ENCODE measurements at places on chromosomes 4 and X.

GRCh38 chr4:81152839-81153713, 61.9 kb downstream of the PRKG2 start:
- no peak for DNase-seq

GRCh38 chr4:173448608-173449379, 49.9 kb upstream of the SCRG1 start:
- DNase-seq: no peak

- no peak for DNase-seq
These were observed 253.9 kb downstream of the GLUD2 start for GRCh38 chrX:121301356-121301755.

DNA sequence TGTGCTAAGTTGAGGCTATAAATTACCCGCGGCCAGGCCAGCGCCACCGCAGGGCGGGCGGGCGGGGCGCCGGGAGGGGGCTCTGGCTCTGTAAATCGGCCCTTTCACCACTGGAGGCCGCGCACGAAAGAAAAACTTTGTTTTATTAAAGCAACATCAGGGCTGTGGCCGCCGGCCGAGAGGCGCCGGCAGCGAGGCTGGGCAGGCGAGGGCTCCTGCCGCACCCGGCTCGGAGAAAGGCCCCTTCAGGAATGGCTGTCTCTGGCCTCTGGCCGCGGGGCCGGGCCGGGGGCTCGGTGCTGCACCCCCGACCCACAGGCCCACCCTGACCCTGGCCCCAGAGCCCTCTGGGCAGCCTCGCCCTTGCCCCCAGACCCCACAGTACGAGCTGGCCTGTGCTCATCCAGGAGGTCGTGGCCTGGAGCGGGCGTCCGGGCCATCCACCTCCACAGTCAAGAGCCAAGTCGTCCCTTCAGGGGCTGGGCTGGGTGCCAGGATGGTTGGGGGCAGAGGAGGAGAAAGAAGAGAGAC, 29.5 kb upstream of the FGFR3 start:
- DNase-seq: no peak

GRCh38 chr4:66490729-66491128, 820.4 kb upstream of the EPHA5 start:
- no peak for DNase-seq

GRCh38 chr4:106160560-106160959, 155.4 kb downstream of the TBCK start:
- DNase-seq: no peak

- DNase-seq: no peak
These were observed 67.7 kb downstream of the RWDD4 start for GRCh38 chr4:183591301-183591700.

GRCh38 chrX:49264460-49264859, at the start of gene FOXP3:
Gene FOXP3, minus strand, starts transcription at chrX:49264710. Its CDS starts 6,205 bp downstream, at chrX:49258505.
- no peak for DNase-seq

DNA sequence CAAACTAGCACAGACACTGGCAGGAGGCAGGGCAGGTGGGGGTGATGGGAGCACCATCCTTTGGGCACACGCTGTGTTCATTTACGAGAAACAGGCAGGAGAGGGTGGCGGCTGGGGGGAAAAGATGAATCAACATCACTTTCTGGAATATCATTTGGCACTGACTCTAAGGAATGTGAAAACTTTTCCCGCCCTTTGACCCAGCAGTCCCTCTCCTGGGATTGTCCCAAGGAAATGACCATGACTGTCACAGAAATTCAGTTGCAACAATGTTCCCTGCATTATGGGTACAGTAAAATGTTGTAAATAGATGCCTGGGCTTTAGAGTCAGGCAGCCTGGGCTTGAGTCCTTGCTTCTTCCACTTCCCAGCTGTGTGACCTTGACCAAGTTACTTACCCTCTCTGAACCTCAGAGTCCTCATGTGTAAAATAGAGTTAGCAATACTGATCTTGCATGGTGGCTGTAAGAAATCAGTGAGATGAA, 58.6 kb downstream of the ABLIM2 start:
- no peak for DNase-seq

DNA sequence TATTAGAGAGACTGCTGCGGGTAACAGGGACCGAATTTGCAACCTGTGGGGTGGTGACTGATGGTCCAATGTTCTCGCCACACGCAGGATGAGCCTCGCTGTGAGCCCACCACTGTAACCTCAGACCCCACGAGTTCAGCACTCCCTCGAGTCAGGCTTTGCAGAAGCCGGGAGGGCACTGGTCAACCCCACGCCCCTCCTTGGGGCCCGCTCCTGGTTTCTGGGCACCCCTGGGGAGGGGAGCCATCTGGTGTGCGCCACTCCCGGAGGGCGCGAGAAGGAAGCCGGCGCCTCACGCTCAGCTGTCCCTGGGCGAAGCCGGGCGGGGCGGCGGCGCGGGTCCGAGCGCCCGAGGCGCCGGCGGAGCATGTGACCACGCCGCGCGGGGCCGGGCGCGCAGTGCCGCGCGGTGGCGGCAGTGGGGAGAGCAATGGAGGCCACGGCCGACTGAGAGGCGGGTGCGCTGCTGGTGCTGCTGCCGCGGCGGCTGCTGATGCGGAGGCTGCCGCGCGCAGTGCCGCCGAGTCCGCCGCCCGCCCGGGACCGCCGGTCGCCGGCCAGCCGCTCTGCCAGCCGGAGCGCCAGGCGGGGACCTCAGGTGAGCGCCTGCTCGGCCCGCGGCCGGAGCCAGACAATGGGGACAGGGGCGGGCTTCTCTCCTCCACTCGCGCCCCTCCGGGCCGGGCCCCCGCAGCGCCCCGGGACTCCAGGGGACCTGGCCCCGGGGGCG, 100.1 kb downstream of the CEP135 start:
- DNase-seq: peak; percentile 62

DNA sequence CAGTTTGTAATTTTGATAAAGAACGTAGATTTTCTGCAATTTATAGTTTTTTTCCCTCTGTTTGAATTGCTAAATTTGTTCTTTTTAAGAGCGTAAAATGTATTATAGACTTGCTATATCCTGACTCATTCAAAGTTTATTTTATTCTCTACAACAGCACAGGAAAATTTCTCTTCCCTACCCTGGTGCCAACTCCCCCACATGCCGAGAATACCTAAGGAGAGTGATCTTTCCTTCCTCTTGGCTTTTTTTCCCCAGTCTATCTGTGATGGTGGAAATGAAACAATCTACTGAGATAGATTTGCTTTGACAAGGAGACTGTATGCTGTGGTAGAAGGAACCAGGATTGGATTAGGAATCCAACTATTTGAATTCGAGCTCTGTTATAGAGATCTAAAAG, 271.6 kb downstream of the TLL1 start:
- no peak for DNase-seq

GRCh38 chrX:104195013-104195412, 28.8 kb downstream of the FAM199X start:
- no peak for DNase-seq

- DNase-seq: no peak
These were observed 21.3 kb downstream of the FANCB start for GRCh38 chrX:14851526-14851925.

- no peak for DNase-seq
These were observed 411 bp upstream of the GPRASP1 start for GRCh38 chrX:102650903-102651241.

- no peak for DNase-seq
These were observed 482.1 kb upstream of the CPEB2 start for GRCh38 chr4:14520171-14520570.

DNA sequence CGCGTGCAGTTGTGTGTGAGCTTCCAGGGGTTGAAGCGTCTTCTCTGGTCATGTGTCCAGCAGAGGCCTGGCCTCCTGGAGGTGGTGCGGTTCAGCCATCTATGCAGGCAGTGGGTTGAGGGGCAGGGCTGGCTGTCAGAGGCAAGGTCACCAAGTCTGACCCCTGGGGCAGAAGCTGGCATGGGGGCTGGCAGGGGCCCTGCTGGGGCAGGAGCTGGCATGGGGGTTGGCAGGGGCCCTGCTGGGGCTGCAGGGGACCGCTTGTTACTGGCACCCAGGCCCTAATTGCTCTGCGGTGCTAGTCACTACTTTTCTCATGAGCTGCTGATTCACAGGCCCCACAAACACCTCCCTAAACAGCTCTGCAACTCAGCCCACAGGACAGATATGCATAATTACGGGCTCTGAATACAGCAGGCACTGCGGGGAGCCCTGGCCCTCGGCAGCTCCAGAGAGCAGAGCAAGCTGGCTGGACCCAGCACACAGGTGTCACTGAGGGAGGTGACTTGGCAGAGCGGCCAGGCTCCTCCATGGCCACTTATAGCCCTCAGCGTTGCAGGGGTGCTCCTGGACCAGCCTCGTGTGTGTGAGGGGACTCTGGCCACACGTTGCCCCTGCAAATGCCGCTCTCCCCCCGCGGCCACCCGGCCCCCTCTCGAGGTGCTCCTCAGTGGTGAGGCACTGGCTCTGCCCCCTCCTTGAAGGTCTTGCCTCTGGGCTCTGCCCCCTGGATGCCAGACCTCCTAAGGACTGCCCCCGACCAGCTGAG, 32.7 kb downstream of the CPLX1 start:
- no peak for DNase-seq

DNA sequence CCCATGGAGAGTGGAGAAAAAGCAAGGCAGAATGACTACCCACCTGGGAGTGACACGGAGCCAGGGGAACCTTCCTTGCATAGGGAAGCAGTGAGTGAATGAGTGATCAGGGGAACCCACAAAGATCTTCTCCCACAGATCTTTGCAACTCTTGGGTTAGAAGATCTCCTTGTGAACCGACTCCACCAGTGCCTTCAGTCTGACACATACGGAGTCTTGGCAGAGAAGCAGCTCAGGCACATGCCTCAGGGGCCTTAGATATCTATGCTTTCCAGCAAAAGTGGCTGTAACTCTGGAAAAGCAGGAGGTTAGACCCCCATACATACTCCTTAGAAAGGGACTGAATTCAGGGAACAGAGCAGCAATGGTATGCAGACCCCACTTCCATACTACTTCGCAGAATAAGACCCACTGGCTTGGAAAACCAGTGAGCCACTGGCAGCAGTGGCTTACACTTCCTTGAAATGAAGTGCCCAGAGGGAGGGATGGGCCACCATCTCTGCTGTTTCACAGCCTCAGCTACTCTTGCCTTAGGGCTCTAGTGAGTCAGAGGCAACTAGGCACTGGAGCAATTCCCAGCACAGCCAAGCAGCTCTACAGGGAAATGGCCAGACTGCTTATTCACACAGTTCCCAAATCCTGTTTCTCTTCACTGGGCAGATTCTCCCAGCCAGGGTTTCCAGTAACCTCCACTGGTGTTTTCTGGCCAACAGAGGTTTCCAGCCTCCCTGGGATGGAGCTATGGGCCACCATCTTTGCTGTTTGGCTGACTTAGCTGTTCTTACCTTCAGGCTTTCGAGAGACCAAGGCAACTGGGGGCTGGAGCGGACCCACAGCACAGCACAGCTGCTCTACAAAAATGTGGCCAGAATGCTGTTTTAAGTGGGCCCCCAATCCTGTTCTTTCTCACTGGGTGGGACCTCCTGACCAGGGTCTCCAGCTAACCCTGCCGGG, 82.8 kb upstream of the TCEAL2 start:
- DNase-seq: no peak

GRCh38 chr4:171390626-171391025, 422.6 kb upstream of the GALNTL6 start:
- DNase-seq: no peak

DNA sequence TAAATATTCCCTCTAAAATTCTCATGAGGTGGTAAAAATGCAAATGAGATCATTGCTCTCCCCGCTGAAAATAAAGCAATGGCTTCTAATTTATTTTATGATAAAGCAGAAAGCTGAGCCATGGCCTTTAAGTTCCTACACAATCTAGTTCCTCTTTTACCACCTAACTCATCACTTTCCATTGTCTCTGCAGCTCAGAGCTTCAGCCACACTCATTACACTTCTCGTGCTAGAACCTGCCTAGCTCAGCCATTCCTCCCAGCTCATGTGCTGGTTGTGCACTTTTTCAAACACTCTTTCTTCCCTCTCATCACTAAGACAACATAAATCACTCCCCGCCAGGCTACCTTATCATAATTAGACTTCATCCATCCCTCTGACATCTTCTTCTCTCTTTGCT, 1112.1 kb upstream of the PRKX start:
- no peak for DNase-seq

DNA sequence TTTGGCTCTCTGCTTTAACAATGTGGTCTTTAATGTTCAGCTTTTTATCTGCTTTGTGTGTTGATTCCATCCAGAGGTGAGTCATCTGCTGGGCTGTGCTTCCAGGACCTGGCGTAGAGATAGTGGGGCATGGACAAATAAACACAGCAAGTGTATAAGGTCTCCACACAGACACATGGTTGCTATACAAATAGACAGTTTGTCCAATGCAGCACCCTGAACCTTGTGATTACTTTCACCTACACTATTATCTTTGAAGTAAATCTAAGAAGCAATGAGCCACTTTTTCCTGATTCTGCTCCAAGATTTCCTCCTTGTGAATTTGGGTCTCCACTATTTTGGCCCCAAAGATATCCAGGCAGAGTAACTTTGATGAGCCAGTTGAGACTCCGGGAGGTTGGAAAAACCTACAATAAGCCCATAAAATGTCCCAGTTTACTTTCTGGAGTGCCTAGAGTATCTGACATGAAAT, 12.1 kb downstream of the PPARGC1A start:
- no peak for DNase-seq
